8988T (cell line): ENCODE measurements at places on chromosomes 7 and 10.

DNA sequence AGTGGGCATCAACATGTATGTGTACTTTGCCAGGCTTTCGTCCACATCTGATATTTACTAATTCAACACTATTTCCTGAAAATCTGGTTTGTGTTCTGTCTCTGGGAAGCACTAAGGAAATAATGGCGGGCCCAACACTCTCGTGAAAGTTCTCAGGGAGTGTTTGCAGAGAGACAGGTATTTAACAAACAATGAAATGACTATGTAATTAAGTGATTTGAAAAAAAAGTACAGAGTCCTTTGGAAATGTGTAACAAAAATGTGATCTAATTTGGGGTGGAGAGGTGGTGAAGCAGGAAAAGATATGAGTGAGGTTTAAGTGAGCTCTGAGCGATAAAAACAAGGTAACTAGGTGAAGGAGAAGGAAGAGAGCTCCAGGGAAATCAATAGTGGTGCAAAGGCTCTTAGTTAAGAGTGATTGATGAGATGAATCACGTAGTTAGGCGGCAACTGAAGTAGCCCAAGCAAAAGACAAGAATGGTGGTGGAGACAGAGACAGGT is 95.3 kb upstream of the DNAJB12 start:
- DNase-seq: no peak

- DNase-seq: no peak
These were observed 30.1 kb downstream of the KCNH2 start for GRCh38 chr7:150947761-150948651.

DNA sequence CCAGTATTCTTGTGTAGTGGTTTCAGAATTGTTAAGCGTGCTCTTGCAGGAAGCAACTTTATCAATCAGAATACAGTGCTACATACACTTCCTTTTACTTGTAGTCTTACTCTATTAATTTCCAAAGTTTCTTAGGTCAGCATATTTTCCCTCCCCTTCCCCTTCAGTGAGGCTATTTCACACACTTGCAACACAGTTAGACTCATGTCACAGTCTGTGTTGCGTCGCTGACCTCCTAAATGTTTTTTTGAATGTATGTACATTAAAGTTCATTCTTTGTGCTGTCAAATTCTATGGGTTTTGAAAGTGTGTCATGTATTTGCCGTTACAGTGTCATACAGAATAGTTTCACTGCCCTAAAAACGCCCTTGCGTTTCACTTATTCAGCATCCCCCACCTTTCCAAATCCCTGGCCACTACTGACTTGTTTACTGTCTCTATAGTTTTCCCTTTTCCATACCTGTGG is 5.4 kb upstream of the HKDC1 start:
- DNase-seq: no peak

DNA sequence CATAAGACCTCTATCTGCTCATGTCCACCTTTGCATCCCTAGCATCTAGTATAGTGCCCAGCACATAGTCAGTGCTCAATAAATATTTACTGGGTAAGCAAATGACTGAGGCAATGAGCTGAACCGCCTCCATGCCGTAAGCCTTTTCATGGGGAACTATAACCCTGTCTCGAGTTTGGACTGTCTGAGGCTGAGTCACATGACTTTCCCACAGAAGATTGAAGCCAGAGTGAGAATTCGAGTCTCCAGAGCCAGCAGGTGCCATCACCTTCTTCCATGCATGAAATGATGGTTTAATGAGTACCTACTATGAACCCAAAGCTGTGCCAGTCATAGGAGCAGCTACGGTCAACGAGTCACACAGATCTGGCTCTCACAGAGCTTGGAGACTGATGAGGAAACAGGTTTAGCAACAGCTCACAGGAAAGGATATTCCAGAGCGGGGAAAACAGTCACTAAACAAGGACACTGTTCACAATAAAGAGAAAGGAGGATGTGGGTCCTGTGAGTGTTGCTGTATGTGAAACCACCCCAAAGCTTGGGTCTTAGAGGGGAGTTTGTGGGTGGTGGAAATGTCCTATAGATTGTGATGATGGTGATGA is 75.2 kb downstream of the TEX36 start:
- no peak for DNase-seq

DNA sequence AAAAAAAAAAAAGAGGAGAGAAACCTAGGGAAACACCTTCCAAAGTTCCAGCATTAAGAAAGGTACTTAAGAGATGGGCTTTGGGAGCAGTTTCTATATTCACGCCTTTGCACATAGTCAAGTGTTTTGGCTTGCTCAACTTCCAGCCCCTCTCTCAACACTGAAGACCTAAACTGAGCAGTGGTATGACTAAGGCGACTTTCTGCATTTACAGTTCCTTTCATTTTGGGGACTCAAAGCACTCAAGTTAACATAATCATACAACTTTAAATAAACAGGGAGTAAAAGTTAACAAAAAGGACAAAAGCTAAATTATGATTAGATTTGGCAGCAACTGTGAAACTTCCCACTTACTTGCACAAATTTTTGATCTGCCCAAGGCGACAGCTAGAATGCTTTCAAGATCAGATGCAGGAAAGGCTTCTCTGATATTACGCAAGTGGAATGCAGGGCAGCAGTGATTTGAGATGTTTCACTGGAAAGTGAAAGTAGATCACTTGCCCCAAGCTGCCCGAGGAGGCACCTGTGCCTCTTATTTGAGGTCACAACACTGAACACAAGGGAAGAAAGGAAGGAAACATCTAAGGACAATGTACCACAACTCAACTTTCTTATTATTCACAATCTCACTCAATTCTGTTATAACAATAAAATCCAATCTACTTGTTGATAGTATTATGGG is 199.5 kb downstream of the SKAP2 start:
- DNase-seq: no peak

DNA sequence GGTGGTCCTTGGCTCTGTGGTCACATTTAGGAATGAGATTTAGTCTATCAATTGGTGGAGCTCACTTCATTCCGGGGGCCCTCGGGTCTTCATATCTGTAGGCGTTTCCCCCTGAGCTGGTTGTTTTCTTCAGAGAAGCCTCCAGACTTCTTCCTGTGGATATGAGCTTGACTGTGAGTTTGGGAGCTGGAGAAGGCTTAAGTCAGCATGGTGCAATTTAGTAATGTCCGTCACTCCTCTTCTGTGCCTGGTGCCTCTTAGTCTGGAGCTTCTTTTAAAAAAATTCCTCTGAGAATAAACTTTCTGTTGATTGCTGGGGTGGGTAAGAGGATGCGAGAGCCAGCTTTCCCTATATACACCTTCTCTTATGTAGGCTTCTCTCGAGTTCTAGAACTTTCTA is 40.2 kb downstream of the HECW1 start:
- no peak for DNase-seq

DNA sequence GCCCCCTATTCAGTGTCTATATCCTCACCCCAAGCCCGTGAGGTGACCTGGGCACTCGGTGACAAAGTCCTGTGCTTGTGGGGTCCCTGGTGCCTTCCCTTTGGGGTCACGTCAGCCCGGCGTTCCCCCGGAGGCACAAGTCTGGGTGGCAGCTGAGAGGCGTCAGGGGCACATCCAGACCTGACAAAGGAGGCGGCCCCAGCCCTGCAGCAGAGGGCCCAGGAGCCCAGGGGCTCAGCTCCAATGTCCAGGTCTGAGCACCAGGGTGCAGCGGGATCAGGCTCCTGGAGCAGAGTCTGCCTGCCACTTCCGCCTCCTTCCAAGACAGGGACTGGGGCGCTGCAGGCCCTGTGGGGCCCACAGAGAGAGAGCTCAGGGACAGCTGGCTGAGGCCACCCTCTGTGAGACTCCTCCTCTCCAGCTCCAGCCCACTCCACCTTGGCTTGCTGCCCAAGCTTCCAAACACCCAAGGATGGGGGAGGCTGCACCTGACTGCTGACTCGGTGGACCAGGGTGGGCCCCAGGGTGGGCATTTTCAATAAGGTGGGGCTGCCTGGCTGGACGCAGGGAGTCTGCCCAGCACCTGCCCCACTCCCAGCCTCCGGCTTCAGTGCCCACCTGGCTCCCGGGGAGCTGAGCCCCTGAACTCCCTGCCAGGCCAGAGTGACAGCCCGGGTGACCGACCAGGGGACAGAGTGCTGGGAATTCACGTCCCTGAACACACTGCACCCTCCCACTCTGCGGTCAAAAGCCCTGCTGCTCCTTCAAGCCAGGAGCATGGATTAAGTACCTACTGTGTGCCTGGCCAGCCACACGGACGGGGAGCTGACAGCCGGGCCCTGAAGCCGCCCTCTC is 1.0 kb upstream of the KNDC1 start:
- DNase-seq: no peak
